Pancreas (tissue), 10 donors: ENCODE measurements at places on chromosomes 6 and 20. TPM values are rescaled to one million over a fixed set of nuclear protein-coding genes. Genes with fewer than 3 reads are reported as not detected.

KIF25 gene
- not detected for total RNA-seq

DNA sequence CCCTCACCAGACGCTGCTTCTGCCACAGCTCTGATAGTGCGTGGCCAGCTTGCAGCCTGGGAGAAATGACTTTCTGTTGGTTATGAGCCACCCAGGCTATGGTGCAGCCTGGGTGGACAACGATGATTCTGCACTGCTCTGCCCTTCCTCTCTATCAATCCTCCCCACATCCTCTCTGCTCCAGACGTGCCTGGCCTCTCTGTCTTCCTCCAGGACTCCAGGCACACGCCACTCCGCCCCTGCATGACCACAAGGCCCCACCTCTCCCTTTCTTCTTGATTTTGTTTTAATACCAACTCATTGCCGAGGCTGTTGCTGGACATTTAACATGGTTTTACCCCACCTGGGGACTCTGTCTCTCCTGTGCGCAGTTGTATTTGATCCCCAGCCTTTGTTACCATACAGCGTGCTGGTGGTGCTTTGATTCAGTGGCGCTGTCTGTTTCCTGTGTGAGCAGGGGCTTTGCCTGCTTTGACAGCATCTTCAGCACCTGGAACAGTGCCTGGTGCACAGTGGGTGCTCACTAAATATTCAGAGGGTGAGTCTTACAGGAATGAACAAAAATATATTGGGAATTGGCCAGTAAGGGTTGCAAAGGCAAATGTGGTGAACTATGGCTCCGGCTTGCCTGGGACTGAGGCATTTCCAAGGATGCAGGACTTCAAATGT lies 280.9 kb downstream of the CDH26 start:
- H3K4me3 ChIP-seq, result no peak overlapping the region
- H3K27me3 ChIP-seq, result no peaks in the 10 kb centered on the region
- DNase-seq, result no peak
- H3K36me3 ChIP-seq, result no peaks in the 10 kb centered on the region
- H3K4me1 ChIP-seq, result no peaks in the 10 kb centered on the region

- no peaks in the 10 kb centered on the region for H3K27me3 ChIP-seq
- no peak for DNase-seq
- H3K27ac ChIP-seq, result no peak overlapping the region
Measured at GRCh38 chr6:136070815-136071214, 179.3 kb downstream of the MTFR2 start.

GRCh38 chr6:139608466-139609261 lies 234.2 kb upstream of the CITED2 start:
- no peaks in the 10 kb centered on the region for H3K27me3 ChIP-seq
- H3K4me3 ChIP-seq, result no peak overlapping the region
- H3K36me3 ChIP-seq, result no peaks in the 10 kb centered on the region
